ENCODE measurements at places on chromosomes 3 and 15.

- no peak for DNase-seq
Measured at GRCh38 chr3:71152039-71152891, 431.3 kb downstream of the FOXP1 start.

DNA sequence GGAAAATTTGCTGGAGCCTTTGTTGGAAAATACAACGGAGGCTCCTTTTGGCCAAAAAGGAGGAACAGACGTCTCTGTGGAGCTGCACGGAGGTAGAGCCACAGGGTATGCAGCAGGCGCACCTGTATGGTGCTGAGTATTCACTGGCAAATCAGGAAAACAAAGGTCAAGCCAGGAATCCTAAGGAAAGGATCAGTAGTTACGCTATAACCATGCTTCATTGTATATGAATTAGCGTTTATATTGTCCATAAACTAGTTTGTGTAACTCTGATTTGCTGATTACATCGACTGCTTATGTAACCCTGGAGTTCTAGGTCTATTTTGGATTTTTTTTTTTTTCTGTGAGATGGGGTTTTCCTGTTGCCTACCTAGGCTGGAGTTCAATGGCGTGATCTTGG, 45.4 kb downstream of the LPP start:
- DNase-seq = no peak

DNA sequence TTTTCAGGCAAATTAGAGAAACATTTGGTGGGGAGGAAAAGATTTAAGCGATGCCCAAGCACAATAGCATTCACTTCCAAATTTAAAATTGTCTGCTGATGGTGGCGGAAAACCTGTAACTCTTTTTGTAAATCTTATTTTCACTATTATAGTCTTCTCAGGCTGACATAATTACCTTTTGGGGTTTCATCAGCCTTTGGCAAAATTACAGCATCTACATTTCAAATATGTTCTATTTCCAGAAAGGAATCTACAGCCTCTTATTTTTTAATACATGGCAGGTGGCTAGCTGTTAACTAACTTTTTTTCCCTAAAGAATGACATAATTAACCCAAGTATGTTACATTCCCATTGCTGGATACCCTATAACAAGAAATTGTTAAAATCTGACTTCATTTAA, 391.5 kb upstream of the CCDC54 start:
- no peak for DNase-seq

GRCh38 chr3:14124223-14124614, 451 bp downstream of the CHCHD4 start:
- DNase-seq = peak; percentile 81

- DNase-seq = no peak
Measured at GRCh38 chr3:86815880-86816279, 175.1 kb downstream of the VGLL3 start.

GRCh38 chr15:67133026-67133425, 67.6 kb downstream of the SMAD3 start:
- DNase-seq = no peak

GRCh38 chr15:80216141-80216540, 35.9 kb downstream of the CTXND1 start:
- DNase-seq = no peak

- DNase-seq = no peak
Measured at GRCh38 chr15:50562735-50563640, 16.5 kb upstream of the USP50 start.

DNA sequence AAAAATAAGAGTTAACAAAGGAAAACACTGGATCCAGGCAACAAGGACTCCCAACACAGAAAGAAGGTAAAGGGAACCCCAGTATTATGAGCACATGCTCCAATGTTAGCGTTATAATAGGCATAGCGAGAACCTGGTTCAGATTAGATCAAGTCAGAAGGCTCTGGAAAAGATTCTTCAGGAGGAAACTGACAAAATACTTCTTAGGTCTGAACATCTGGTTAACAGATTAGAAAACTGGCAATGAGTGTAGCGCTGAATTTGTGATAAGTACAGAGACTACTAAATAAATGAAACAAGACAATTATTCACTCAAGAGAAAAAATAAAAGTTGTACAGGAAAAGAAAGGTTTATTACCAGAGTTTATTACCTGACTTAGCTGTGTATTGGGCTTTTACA, 146.1 kb downstream of the DPH6 start:
- no peak for DNase-seq

All from HuH-7 (cell line).